ENCODE measurements at places on chromosomes 11 and 22. TPM values are rescaled to one million over a fixed set of nuclear protein-coding genes. Genes with fewer than 3 reads are reported as not detected.

Gene MS4A4A
- polyA plus RNA-seq: 1.7 TPM

Gene SLCO2B1
- polyA plus RNA-seq: 5.7 TPM

Gene OR52N4
- polyA plus RNA-seq: 0.04 TPM

Gene EMID1
- 0.54 TPM for polyA plus RNA-seq

Gene MS4A3
- polyA plus RNA-seq: not detected

Gene ARHGEF17
- 8.2 TPM for polyA plus RNA-seq

Gene CNGA4
- polyA plus RNA-seq: 0.06 TPM

Gene POLD3
- polyA plus RNA-seq: 7.2 TPM

Gene POLR2F
- polyA plus RNA-seq: 84.8 TPM

Gene FERMT3
- 5.8 TPM for polyA plus RNA-seq

Gene MMP27
- 0.07 TPM for polyA plus RNA-seq

Gene ELMOD1
- not detected for polyA plus RNA-seq

Gene NECTIN1
- 89.9 TPM for polyA plus RNA-seq

Gene EIF3D
- polyA plus RNA-seq: 194 TPM

Gene TRIM6
- polyA plus RNA-seq: 4.9 TPM

Gene GPR83
- polyA plus RNA-seq: 0.06 TPM

Gene APOA4
- 0.06 TPM for polyA plus RNA-seq

Gene DGKZ
- polyA plus RNA-seq: 27.3 TPM

Gene OR8A1
- polyA plus RNA-seq: not detected

Gene ATL3
- 16.9 TPM for polyA plus RNA-seq

Gene ARHGAP20
- 0.60 TPM for polyA plus RNA-seq

Gene HMOX1
- polyA plus RNA-seq: 46.6 TPM

Gene ABCC8
- polyA plus RNA-seq: 0.29 TPM

Gene HPX
- polyA plus RNA-seq: 0.26 TPM

Gene APOA1
- 0.10 TPM for polyA plus RNA-seq

Gene C11orf16
- not detected for polyA plus RNA-seq

Gene SCUBE2
- polyA plus RNA-seq: 0.84 TPM

Gene TP53I11
- 10.3 TPM for polyA plus RNA-seq

Gene DAGLA
- 5.0 TPM for polyA plus RNA-seq

Gene WNT11
- 0.20 TPM for polyA plus RNA-seq

Gene NCF4
- 4.2 TPM for polyA plus RNA-seq

Gene ASPHD2
- 1.5 TPM for polyA plus RNA-seq

Gene GDPD4
- polyA plus RNA-seq: not detected

Gene RFPL1
- polyA plus RNA-seq: not detected

Gene LAYN
- 1.4 TPM for polyA plus RNA-seq

Gene SLC1A2
- 0.11 TPM for polyA plus RNA-seq

Gene OR51B2
- not detected for polyA plus RNA-seq

Gene GALNT18
- 5.8 TPM for polyA plus RNA-seq

Gene CHRM1
- polyA plus RNA-seq: 0.01 TPM

Gene WNT7B
- 6.8 TPM for polyA plus RNA-seq

Gene MYEOV
- polyA plus RNA-seq: 18.3 TPM

Gene SMC1B
- polyA plus RNA-seq: 0.04 TPM

Gene SOX10
- 0.99 TPM for polyA plus RNA-seq

Gene NXPE1
- not detected for polyA plus RNA-seq

All from esophagus (tissue), 2 donors.